ENCODE measurements at places on chromosomes 16 and 17.
A peak's percentile ranks its signal among the peaks of the same experiment; 100 is the strongest.

GRCh38 chr16:81810894-81811538 lies 31.9 kb downstream of the PLCG2 start:
- DNase-seq, result no peak

GRCh38 chr16:88484505-88485365 lies 31.7 kb downstream of the ZFPM1 start:
- no peak for DNase-seq

GRCh38 chr16:28180655-28181460 lies 30.9 kb downstream of the XPO6 start:
- DNase-seq, result no peak

GRCh38 chr16:50523710-50524109 lies 24.5 kb upstream of the NKD1 start:
- no peak for DNase-seq

- no peak for DNase-seq
Measured at GRCh38 chr17:4307179-4307930, 43.6 kb upstream of the ANKFY1 start.

- no peak for DNase-seq
Measured at GRCh38 chr17:79732804-79733691, 2.3 kb downstream of the ENPP7 start.

GRCh38 chr17:4333041-4333440 lies 33.4 kb downstream of the UBE2G1 start:
- DNase-seq, result no peak

- no peak for DNase-seq
Measured at GRCh38 chr17:68513932-68514331, 1.7 kb downstream of the PRKAR1A start.

DNA sequence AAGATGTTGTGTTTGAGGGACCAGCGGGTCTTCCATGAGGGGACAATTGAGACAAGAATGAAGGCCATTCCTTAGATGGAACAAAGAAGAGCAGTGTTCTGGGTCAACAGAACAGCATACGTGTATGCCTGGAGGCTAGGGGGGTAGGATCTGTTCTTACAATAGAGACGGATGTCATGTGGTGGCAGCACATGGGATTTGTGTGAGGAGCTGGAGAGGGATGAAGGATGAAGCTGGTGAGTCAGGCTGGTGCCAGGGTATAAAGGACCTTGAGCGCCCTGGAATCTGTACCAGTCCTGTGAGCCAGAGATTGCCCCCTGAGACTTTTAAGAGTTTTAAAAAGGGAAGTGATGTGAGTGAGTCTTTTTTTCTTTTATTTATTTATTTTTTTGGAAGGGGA lies 22.8 kb upstream of the WFDC1 start:
- DNase-seq, result no peak

- no peak for DNase-seq
Measured at GRCh38 chr17:42185621-42185930, 324 bp upstream of the HCRT start.

DNA sequence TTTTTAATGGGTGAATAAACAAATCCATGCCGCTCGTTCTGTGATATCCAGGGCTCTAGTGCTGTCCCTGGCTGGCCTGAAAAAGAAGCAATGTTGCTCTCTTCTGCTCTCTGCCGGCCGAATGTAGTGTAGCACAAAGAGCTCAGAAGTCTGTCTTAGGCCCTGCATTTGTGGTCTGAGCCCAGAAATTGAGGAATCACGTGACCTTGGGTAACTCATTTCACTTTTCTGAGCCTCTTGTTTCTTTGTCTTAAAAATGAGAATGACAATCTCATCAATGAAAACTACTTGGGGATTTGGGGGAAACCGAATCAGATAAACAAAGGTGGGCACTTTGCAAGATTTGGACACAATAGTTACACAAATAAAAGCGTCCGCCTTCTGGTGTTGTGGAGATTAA lies 381.6 kb upstream of the ASIC2 start:
- peak; percentile 82 for DNase-seq

- DNase-seq, result no peak
Measured at GRCh38 chr17:64447526-64447925, 1.4 kb upstream of the MILR1 start.

DNA sequence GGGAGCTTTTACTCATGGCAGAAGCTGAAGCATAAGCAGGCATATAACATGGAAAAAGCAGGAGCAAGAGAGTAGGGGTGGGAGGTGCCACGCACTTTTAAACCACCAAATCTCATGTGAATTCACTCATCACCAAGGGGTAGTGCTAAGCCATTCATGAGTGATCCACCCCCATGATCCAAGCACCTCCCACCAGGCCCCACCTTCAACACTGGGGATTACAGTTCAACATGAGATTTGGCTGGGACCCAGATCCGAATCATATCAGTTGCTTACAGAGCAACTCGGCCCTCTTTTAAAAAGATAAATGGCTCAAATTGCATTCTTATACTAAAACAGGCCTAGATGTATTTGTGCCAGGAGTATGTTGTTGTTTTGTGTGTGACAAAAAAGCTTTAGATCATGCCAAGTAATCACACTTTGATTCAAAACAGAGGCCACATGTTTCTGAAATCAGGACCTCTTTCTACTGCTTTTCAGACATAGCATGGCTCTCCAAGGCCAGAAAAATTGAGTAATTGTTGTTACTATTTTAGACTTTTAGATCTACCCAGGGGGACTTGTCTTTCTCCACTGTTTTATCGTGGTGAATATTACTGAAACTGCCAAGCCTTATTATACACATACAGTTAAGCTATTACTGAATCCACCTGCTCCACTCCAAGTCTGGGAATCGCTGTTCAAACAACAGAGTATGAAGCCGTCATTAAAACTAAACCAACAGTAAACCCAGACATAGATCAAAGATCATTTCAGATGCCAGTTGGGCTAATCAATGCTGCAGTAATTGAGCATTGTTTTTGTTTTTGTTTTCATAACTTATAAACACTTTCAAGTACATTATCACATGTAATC lies 163.3 kb downstream of the KCNJ2 start:
- peak; percentile 34 for DNase-seq

GRCh38 chr16:28139530-28139929 lies 72.2 kb downstream of the XPO6 start:
- DNase-seq, result no peak

GRCh38 chr16:6335072-6335471 lies 997.6 kb upstream of the RBFOX1 start:
- DNase-seq, result peak; percentile 6

DNA sequence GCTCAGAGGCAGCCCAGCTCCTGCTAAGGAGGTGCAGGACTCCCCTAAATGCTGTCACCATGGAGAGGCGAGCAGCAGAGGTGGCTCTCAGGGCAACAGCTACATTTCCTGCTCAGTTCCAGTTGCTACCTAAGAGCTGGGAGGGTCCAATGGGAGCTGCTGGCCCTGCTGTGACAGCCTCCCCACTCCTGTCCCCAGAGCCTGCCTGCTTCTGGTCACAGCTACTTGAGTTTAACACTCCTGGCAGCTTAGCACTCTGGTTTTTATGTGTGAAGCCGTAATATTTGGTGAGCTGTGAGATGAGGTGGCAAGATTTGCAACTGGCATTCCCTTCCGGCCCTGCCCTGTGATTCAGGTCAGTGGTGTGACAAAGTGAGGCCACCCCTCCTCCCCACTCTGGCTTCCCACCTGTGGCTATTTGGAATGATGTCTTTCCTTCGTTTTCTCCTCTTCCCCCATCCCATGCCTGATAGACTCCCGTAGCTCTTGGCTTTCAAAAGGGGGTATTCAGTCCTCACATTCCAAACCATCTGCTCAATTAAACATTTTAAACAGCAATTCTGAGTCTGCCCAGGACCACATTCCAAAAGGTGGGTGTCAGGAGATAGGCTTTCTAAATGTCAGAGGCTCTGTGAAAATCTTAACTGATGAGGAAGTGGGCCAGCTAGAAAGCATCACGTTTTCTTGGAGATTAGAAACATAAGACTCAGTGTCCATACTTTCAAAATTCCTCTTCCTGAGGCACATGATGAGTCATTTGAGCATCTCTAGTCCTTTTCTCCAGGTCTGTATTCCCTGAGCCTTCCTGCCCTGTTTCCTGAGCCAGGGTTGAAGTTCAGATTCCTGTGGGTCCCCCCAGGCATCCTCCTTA lies 42.6 kb upstream of the SKAP1 start:
- DNase-seq, result no peak

DNA sequence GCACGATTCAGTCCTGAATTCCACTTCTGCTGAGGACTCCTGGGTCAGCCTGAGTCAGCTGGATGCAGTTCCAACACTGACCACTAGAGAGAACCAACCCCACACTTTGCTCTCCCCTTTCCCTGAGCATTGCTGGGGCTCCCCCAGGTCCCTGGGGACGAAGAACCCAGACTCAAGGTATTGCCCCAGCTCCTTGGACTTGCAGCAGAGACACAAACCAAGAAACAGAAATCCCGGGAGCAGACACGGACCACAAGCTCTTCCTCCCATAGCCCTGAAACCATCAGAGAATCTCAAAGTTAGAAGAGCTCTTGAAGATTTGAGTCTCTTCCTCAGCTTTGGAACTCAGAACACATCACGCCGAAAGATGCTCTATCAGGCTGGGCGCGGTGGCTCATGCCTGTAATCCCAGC lies 678 bp upstream of the GH1 start:
- DNase-seq, result peak; percentile 74

- no peak for DNase-seq
Measured at GRCh38 chr17:73151916-73152632, 12.7 kb upstream of the SSTR2 start.

DNA sequence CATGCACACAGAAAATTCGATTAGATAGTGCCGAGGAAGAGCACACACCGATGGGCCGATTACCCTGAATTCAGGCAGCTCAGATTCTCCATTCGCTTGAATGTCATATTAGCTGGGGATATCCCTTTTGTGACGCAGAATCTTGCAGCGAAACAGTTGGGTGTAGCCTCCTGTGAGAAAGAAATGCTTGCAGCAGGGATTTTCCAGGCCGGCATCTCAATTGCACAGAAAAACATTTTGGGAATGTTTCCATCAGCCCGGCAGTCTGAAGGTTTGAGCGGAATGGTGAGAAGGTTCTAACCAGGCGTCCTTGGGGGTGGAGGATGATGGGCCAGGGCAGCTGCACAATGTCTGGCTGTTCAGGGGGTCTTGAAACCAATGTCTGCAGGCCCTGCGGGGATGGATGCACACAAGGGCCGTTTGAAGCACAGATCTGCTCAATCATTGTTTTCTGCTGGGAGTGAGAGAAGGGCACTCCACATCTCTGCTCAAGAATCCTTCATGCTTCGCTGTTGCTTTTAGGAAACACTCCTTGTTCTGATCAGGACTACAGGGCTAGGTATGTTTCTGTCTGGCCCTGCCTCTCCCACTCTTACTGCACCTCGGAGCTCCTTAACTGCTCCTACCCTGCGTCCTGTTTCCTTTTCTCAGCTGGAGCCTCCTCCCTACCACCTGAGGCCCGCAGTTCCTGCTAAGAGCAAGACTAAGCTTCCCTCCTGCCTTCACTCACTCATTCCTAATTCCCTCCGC lies 94.6 kb downstream of the CMIP start:
- peak; percentile 84 for DNase-seq

- DNase-seq, result peak; percentile 32
Measured at GRCh38 chr16:78444-79150, 572 bp downstream of the MPG start.

DNA sequence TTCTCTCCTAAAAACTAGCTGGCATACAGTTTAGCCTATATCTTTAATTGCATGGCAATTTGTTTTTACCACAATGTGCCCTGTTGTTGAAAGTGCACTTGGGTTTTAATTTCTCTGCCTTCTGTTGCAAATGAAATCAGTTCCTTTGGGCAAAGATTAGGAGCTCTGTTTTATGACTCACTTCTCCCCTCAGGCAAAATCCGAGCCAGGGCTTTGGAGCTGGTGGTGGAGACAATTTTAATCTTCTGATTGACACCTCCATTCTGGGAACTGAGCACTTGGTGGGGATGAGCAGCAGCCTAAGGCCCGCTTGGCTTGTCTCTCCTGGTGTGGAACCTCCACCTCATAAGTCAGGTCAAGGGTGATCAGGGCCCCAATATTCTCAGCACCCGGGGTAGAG lies 13.3 kb upstream of the MYH8 start:
- no peak for DNase-seq

DNA sequence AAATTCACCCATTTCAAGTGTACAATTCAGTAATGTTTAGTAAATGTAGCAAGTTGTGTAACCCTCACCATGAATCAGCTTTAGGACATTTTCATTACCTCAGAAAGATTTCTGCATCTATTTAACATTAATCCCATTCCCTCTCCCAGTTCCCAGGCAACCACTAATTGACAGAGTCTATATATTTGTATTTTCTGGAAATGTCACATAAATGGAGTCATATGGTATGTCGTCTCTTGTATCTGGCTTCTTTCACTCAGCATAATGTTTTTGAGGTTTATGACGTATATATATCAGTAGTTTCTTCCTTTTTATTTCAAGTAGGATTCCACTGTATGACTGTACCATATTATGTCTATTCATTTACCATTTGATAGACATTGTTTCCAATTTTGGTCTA lies 199.8 kb downstream of the CYB561 start:
- no peak for DNase-seq

- DNase-seq, result peak; percentile 18
Measured at GRCh38 chr16:74743668-74744299, 30.8 kb downstream of the FA2H start.

GRCh38 chr16:51055434-51055833 lies 95.6 kb downstream of the SALL1 start:
- DNase-seq, result peak; percentile 22

DNA sequence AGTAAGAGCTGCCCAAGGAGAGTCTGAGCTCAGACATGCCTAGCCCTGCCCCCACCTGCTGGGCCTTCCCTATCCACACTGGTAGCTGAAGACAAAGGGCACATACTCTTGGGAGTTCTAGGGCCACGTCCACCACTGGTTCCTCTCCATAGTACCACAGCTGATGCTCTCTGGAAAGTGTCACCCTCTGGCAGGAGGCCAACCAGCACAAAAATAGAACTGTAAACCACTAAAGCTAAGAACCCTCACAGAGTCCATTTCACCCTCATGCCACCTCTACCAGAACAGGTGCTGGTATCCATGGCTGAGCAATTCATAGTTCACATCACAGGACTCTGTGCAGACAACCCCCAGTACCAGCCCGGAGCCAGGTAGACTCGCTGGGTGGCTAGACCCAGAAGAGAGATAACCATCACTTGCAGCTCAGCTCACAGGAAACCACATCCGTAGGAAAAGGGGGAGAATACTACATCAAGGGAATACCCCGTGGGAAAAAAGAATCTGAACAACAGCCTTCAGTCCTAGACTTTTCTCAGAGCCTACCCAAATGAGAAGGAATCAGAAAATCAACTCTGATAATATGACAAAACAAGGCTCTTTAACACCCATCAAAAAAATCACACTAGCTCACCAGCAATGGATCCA lies 115.3 kb downstream of the CEP112 start:
- peak; percentile 74 for DNase-seq

DNA sequence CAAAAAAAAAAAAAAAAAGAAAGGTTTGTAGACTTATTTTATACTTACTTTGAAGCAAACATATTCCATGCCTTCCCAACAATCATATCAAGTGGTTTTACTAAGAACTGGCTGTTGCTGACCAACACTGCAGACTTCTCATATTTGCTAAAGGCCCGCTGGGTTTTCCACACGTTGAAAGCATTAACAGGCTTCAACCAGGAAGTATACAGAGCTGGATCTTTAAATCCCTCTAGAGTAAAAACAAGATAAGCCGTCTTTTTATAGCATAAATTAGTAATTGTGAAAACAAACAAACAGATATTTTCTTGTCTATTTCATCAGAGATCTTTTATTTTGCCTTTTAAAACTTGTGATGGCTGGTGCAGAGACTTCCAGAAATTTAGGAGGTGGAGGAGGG lies 29.1 kb downstream of the TUBD1 start:
- no peak for DNase-seq

Data from tongue (tissue), 3 donors.